ENCODE measurements at places on chromosomes 2 and 18.

GRCh38 chr18:31791817-31792579 lies 31.3 kb upstream of the SLC25A52 start:
- no peak for DNase-seq

DNA sequence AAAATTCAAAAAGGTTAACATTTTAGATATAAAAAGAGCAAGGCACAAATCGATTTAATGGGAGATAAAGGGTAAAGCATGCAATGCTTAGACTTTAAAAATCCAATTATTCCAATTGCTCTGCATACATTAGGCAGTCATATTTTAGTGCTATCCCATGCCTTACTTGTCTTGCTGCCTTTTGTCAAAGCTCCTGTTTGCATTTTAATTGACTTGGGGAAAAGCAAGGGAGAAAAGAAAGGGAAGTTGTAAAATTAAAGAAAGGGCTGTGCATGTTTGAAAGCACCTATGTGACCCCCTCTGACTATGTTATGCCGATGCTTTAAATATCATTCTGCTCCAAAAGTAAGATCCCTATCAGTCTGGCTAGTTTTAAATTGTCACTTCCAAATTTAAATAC lies 193.7 kb upstream of the VWC2L start:
- no peak for DNase-seq

- DNase-seq = no peak
These were observed 4.5 kb upstream of the ASPRV1 start for GRCh38 chr2:69965756-69966445.

- no peak for DNase-seq
These were observed 178.0 kb upstream of the FN1 start for GRCh38 chr2:215613888-215614287.

DNA sequence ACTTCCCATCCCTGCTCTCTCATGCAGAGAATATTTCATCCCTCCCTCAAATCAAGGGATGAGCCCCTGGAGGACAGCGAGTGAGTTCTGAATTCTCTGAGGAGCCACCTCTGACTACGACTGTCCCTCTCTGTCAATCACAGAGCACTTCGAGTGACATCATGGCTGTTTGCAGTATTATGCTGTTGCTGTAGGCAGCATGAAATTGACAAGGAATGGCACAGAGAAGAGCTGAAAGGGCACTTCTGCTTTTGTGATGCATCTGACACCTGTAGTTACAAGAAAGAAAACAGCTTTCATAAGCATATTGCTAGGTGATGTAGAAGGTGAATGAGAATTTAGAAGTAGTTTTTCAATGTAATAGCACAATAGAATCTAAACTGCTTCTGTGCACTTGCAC lies 166.9 kb downstream of the ARHGAP15 start:
- no peak for DNase-seq

- DNase-seq = no peak
These were observed 18.0 kb downstream of the RNF125 start for GRCh38 chr18:32036506-32037180.

DNA sequence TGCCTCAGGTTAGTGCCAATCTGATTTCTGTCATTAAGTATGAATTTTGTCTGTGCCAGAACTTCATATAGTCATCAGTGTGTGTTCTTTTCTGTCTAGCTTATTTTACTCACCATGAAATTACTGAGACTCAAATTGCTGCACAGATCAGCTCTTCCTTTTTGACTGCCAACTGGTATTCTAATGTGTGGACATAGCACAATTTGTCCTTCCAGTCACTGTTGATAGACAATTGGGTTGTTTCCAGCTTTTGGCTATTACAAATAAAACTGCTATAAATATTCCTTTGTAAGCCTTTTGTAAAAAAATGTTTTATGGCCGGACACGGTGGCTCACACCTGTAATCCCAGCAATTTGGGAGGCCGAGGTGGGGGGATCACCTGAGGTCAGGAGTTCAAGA lies 7.7 kb downstream of the SH3YL1 start:
- DNase-seq = no peak

DNA sequence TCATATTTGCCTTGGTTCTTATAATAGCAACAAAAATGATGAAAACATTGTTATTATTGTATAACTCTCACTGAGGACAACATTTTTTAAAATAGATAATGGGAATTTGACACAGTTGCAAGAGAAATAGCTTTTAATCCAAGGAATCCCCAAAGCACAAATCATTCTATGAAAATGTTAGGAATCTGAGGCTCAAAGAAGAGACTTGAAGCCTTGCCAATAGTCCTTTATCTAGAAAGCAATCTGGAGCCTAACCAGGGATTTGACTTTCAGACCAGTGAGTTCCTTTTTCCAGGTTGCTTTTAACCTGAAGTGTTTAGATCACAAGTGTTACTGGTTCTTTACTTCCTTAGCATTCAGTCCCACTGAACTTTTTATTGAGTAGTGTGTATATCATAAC lies 574.5 kb upstream of the ZEB2 start:
- no peak for DNase-seq

DNA sequence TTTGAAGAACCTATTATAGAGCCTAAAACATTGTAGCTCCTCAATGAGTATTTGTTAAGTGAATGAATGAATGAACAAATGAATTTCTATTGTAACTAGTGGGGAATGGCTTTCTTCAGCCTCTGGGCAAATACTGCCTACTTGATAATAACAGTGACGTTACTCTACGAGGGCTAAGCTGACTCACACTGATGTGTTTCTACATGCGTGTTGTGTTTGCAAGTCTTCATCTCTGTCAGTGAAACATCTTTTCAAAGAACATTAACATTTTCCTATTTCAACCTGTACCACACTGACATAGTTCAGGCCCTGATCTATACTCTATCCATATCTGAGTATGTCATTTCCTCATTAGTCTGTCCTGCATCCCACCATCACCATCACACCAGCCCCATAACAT lies 319.9 kb upstream of the ACVR2A start:
- DNase-seq = no peak

DNA sequence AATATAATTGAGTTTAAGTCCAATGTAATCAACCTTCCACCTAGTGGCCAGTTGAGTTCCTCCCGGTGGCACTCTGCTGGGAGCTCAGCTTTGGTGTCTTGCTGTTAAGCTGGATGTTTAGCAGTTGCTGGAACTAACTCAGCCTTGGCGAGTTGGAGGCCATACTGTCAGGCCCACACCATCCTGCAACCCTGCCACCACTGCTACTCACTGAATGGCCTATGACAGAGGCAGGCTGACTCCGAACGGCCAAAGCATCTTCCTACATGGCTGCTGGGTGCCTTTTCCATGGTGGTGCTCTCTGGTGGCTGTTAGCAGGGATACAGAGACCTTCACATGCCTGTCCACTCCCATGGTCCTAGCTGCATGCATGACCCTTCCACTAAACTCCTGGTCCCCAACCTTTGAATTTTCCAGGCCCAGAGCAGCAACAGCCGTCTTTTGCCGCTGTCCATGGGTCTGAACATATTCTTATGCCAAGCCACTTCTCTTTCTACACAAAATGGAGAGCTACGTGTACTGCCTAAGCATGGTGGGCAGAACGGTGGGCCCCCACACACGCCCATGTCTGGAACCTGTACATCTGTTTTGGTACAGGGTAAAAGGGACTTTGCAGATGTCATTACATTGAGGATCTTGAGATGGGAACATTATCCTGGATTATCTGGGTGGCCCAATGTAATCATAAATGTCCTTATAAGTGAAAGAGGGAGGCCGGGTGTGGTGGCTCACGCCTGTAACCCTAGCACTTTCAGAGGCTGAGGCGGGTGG lies 15.0 kb upstream of the TRAF3IP1 start:
- no peak for DNase-seq

DNA sequence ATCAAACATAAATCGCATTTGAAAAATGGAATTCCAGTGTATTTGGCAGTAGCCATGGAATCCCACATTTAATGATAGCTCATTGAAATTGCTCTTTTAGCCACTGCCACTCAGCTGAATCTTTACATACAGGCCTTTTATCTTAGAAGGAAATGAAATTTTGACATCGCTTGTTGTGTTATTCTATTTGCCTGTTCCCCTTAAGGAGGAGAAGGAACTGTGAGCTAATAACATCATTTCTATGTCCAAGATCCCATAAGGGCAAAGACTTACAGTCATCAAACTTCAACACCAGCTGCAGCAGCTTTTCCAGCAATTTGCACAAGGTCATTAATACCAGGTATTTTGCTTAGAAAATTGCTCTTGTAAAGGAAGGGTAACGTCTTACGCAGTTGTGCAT lies 6.0 kb upstream of the PDCL3 start:
- DNase-seq = no peak

DNA sequence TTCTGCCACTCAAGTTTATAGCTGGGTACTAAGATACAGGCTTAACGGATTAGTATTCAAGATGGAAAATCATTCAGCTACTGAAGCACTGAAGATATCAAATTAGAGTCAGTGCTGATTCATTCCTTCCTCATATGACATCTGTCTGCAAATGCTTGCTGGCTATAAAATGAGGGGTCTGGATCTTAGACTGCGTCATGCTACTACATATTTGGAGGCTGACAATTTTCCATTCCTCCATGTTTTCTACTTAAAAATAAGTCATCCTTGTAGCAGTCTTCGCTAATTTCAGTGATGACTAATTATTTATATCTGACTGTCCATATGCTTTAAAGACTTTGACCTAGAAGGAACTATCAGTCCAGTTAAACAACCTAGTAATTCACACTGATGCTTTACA lies 233.4 kb downstream of the RIT2 start:
- DNase-seq = no peak

DNA sequence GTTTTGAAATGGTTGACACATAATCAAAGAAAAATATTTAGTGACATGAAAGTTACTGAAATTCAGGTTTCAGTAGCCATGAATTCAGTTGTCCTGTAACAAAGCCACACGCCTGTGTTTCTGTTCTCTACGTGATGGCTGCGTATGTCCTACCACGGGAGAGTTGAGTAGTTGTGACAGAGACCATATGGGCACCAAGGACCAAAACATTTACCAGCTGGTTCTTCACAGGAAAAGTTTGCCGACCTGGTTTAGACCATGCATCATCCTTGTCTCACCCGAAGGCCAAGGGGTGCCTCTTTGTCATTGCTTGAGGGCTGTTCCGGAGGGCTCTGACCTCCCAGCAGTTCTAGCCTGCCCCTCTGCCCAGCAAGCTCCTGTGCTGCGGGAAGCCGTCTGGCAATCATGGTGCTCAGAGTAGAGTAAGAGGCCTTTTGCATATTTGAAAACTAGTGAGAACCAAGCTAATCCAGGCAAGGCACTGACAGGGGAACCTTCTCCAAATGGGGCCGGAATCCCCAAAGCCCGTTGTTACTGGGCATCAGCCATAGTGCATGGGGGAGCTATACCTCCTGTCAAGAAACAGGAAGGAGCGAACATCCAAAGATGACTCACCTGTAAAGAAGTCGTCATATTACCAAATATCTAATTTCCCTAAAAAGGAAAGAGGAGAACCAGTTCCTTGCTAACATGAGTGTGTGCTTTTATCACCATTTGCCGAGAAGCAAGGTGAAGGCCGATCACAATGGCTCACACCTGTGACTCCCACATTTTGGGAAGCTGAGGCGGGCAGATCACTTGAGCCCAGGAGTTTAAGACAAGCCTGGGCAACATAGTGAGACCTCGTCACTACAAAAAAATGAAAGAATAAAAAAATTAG lies 92.6 kb upstream of the RAB12 start:
- DNase-seq = no peak

GRCh38 chr18:543447-544078 lies 36.6 kb upstream of the CETN1 start:
- no peak for DNase-seq

- DNase-seq = no peak
These were observed 74.1 kb downstream of the MAPK4 start for GRCh38 chr18:50633992-50634391.

GRCh38 chr18:2089396-2089795 lies 481.9 kb downstream of the METTL4 start:
- DNase-seq = no peak

GRCh38 chr18:3321133-3321812 lies 59.3 kb downstream of the MYL12B start:
- DNase-seq = no peak

DNA sequence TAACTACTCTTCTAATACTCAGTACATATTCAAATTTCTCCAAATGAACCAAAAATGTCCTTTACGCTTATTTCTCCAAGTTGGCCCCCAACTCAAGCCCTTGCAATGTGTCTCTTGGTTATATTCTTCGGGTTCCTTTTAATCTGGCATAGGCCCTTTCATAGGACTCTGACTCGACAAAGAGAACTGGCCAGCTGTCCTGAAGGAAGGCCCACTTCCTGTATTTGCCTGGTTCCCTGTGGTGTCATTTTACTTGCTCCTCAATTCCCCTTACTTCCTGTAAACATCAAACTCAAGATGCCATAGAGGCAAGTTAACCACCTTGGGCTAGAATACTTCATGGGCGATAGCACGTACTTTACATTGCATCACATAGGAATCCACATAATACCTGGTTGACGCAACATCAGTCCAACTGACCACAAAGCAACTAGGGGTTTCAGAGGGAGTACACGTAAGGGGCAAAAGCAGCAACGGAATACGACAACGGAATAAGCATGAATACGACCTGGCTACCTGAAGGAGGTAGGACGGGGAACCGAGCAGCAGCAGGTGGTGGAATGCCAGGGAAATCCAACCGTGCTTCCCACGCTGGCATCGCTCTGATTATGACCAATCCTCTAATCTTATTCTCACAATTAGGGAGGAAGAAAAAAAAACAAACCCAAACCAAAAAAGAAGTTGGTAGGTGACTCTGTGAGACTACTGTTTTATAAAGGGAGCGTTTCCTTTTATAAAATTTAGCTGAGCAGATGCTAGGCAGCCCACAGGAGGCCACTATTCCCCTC lies 823 bp upstream of the GORASP2 start:
- no peak for DNase-seq

DNA sequence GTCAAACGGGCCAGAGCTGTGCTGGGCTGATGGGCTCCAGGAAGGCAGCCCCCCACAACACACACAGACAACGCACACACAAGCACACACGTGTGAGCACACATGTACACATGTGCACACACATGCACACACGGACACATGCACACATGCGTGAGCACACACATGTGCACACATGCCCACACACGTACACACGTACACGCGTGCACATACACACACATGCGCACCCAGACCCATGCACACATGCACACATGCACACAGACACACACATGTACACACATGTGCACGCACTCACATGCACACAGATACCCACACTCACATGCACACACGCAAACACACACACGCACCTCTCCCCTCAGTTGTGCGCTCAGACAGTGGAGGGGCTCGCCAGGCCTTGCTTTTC lies 31.2 kb upstream of the HPCAL1 start:
- no peak for DNase-seq

- DNase-seq = no peak
These were observed 3.4 kb upstream of the MAP4K4 start for GRCh38 chr2:101693991-101694588.
